ENCODE measurements at places on chromosomes 13 and 19. TPM values are rescaled to one million over a fixed set of nuclear protein-coding genes. Genes with fewer than 3 reads are reported as not detected.

Gene KLK11
- 0.78 TPM for total RNA-seq

Gene CGB3
- total RNA-seq: not detected

Gene C19orf85
- not detected for total RNA-seq

Gene GJB2
- 57.5 TPM for total RNA-seq

Gene KLK12
- 0.54 TPM for total RNA-seq

Gene LIM2
- total RNA-seq: not detected

Gene ZFR2
- total RNA-seq: 0.13 TPM

Gene ZNF358
- 76.1 TPM for total RNA-seq

Gene VSTM1
- total RNA-seq: not detected

Gene GAPDHS
- not detected for total RNA-seq

Gene BRD4
- total RNA-seq: 49.3 TPM

Gene SPINT2
- 14.4 TPM for total RNA-seq

Gene SYT3
- total RNA-seq: not detected

Gene SOHLH2
- 0.19 TPM for total RNA-seq

Gene RFPL4A
- not detected for total RNA-seq

Gene CNFN
- not detected for total RNA-seq

Gene NTF4
- total RNA-seq: 0.37 TPM

Gene SOX1
- total RNA-seq: not detected

Gene APLP1
- total RNA-seq: 4.7 TPM

Gene TNFRSF19
- 4.1 TPM for total RNA-seq

Gene ACP5
- total RNA-seq: 12.0 TPM

Gene METTL21C
- not detected for total RNA-seq

Gene ARHGEF1
- total RNA-seq: 47.8 TPM

Gene TPT1
- 3,753 TPM for total RNA-seq

Gene SULT2A1
- not detected for total RNA-seq

Gene BSG
- 450 TPM for total RNA-seq

Gene KLK7
- total RNA-seq: not detected

Gene FFAR2
- total RNA-seq: not detected

Gene ZNF8
- 11.5 TPM for total RNA-seq

Gene TMEM143
- 9.5 TPM for total RNA-seq

Gene TNFSF9
- total RNA-seq: not detected

Gene OXGR1
- 0.47 TPM for total RNA-seq

Gene KCNN1
- 0.89 TPM for total RNA-seq

Gene SLC10A2
- total RNA-seq: not detected

Gene USHBP1
- 5.4 TPM for total RNA-seq

Gene TYROBP
- 116 TPM for total RNA-seq

Gene ZNF677
- total RNA-seq: 29.0 TPM

Gene PRSS57
- not detected for total RNA-seq

Gene SPRED3
- total RNA-seq: 0.05 TPM

Gene DNAAF3
- 0.52 TPM for total RNA-seq

Gene SIGLEC8
- total RNA-seq: not detected

Gene PNMA8A
- 1.6 TPM for total RNA-seq

All from gastroesophageal sphincter (tissue), 4 donors.